Left lung (tissue), 14 donors: ENCODE measurements at places on chromosomes 3 and 15. TPM values are rescaled to one million over a fixed set of nuclear protein-coding genes. Genes with fewer than 3 reads are reported as not detected.
A peak's percentile ranks its signal among the peaks of the same experiment; 100 is the strongest.

GNAI2 gene
- polyA plus RNA-seq, result 276 TPM

TMEM40 gene
- 1.5 TPM for polyA plus RNA-seq

DNA sequence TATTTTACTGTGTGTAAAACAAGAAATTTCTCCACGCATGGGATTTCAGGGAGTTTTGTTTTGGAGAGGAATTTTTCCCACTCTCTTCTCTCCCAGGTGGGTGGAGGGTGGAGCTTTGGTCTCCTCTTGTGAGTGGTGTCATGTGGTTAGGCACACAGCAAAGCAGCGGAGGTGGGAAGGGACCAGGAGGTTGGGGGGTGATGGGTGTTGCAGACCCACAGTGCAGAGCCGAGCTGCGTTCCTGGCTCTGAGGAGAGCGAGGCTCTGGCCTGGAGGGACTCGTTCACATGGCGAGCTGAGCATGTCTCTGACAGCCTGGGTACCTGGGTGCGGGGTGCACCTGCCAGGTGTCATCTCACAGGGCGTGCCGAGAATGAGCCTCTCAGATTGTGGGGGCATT, 87.8 kb downstream of the RYR3 start:
- no peak for DNase-seq

DNA sequence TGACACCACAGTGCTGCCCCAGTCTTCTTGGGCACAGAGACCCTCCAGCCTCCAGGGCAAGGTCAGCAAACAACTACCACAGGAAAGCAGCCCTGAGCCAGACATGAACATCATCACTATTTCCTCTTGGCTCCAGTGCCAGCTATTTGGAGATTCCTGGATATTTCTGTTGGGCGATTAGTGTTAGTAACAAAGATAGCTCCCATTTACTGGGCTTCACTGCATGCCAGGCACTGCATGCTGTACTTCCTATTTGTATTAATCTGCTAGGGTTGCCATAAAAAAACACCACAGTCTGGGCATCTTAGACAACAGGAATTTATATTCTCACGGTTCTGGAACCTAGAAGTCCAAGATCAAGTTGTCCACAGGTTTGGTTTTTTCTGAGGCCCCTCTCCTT, 255.1 kb upstream of the STT3B start:
- no peak for DNase-seq

DNA sequence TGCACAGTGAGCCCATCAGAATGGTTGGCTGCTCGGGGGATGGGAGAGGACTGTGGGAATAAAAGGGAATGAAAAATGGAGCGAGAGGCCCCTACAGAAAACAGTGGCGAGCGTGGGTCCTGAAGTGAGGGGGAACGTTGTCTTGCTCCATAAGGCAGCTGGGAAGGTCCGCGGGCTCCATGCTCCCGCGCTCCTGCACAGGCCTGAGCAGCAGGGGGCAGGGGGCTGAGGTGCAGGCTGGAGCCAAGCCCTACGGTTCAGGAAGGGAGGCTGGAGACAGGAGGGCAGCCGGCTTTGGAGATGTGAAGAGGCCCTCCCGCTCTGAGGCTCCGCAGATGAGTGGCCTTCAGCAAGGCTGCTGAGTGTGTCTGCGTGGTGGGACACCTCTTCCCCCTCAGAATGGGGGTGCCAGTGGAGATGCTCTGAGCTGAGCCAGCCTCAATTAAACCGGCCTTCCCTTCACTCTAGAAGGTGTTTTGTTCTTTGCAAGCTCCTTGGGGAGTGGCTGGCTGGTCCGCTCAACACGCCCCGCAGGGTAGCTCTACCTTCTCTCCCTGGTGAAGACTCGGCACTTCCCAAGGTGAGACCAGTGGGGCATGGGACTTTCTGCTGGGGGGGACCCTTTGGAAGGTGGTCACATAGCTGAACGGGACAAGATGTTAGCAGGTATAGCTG, 208.0 kb downstream of the XXYLT1 start:
- DNase-seq, result no peak

DNA sequence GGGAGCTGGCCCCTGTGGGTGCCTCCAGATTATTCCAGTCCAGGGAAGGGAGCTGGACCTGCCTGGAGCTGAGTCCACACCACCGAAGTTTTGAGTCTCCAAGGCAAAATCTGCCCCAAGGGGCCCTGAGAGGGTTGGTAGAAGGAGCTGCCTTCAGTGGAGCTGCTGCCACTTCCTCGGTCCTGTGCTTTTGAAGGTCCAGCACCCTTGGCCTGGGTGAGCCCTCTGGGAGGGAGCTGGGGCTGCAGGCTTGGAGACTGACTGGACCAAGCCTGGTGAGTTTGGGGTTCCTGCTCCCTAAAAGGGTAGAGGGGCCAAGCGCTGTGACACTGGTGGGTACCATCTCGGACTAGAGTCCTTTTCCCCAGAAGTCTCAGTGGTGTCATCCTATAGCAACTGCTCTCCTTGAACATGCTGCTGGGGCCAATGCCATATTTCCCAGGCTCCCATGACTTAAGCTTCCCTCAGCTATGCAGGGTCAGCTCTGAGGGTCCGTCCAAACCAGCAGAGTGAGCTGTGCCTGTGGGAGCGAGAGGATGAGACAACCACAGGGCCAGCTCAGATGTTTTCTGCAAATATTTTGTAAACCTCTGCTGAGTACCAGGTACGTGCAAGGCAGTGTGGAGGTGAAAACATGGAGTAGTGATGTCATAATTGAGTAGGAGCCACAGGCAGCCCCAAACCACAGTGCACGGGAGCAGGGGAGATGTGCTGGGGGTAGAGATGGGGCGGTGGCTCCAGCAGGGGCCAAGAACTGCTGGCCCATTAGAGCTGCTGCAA, 96.0 kb downstream of the ABHD5 start:
- no peak for DNase-seq

CADPS gene
- 2.3 TPM for polyA plus RNA-seq

- DNase-seq, result no peak
Observed at GRCh38 chr15:69304182-69304545, 5.5 kb downstream of the PAQR5 start.

DNA sequence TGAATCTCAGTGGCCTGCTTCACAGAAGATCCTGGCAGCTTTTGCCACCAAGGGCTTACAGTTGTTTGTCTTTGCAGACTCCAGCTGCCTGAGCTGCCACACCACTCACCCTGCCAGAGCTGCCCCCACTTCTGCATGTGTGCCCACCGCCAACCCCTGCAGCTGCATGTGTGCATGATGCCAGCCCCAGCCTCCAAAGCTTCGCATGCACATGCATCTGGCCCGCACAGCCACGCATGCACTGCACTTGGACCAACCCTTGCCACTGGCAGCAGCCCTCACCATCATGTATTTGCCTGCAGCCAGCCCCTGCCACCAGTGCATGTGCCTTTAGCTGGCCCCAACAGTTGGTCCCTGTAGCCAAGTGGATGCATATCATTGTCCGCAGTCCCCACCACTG, 31.3 kb downstream of the CCDC54 start:
- no peak for DNase-seq

DNA sequence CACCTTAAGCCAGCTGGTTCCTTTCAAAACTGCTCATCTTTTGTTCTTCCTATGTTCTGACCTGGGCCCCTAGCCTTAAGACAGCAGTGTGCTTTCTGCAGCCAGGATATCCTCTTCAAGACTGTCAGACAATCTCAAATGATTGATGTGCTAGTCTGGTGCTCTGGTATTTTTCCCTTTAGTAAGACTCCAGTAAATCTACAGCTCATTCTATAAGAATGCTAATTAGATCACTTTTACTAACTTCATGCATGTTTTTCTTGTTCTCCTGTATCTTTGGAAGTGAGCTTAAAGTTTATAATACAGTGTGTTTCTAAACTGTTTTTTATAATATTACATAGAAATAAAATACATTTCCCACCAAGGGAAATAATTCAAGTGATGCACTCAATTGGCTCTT, 220.9 kb upstream of the NANOGP8 start:
- DNase-seq, result no peak

DNA sequence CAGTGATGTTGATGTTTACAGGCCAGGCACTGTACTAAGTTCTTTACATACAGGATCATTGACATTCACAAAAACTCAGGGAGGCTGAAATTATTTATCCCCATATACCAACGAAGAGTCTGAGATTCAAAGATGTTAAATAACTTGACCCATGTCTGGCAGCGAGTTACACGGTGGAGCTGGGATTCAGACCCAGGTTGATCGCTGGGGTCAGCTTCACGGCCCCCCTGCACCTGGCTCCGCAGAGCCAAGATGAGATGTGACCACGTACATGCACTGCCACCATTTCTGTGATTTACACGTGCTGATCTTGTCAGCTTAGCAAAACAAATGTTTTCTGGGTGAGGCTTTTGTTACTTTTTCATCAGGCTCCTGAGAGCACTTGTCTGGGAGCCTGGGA, 109.8 kb downstream of the EEFSEC start:
- no peak for DNase-seq

DNA sequence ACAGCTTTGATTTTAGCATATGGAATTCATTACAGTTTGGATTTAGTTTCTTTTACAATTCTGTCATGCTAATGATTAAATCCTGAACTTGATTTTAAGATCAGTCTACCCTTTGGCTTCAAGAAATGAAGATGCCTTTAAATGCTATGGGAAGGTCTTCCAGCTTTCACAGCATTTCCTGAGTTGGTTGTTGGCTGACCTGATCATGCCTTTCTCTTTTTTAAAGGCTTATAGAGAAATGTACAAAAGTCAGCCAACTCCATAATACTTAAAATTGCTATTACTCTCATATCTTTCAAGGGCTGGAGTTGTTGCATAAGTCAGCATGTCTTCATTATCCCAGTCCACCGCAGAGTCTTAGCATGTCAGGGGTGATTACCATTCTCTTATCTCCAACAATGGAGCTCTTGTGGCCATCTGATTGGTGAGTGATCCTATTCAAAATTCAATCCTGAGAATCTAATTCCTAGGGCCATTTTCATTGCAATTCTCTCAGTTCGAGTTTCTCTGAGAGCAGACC, 123.8 kb downstream of the GMNC start:
- DNase-seq, result no peak

GRCh38 chr3:52845691-52846431, 11.0 kb upstream of the MUSTN1 start:
- DNase-seq, result no peak

- no peak for DNase-seq
Observed at GRCh38 chr3:8911781-8912180, 51.5 kb downstream of the RAD18 start.

DNA sequence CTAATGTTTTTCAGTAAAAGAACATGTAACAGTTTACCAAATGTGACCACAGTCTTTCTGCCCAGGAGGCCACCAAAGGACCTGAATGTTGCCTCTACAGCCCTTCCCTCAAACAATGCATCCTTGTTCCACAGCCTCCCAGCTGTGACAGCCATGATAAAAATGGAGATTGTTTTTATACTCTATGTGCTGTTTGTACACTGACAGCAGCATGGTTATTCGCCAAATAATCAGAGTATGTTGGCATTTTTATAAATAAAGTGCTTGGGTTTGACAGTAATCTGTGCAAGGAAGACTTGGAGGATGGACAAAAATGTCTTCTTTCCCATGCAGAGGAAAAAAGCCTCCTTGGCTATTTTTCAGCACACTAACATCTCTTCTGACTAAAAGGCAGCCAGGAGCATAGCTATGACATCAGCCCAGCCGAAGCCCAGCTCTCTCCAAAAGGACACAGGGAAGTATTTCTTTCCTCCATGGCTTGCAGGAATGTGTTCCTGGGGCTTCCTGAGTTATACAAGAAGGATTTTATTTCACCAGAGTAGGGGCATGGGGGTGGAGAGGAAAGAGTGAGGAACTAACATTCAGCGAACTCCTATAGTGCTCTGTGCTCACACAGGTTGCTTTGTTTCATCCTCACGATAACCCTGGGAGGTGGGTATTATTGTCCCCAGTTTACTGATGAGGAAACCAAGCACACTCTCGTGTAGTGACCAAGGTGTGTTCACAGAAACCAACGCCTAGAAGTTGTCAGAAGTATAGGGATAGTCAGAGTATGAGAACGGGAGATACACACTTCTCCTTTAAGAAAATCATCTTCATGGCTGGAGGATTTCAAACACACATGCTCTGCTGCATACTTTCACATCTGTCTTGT, 339.7 kb downstream of the MECOM start:
- DNase-seq, result peak; percentile 68

FOXP1 gene
- 141 TPM for polyA plus RNA-seq

- DNase-seq, result no peak
Observed at GRCh38 chr15:87368511-87368910, 888.0 kb downstream of the NTRK3 start.

GRCh38 chr3:24802614-24803013, 308.0 kb upstream of the THRB start:
- no peak for DNase-seq

DNA sequence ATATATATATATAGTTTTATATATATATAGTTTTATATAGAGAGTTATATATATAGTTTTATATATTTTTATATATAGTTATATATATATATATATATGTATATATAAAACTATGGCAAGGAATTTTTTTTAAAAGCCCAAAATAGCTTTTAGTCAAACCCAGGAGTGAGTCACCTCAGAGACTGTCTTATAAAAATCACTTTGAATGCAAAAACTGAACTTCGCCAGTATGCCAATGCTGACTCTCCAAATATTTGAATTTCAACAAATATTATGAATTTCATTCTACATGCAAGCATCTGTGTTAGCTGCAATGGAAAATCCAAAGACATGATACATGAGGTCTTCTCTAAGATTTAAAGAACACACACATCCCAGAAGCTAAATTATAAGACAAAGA, 132.8 kb upstream of the NR2F2 start:
- DNase-seq, result no peak

DNA sequence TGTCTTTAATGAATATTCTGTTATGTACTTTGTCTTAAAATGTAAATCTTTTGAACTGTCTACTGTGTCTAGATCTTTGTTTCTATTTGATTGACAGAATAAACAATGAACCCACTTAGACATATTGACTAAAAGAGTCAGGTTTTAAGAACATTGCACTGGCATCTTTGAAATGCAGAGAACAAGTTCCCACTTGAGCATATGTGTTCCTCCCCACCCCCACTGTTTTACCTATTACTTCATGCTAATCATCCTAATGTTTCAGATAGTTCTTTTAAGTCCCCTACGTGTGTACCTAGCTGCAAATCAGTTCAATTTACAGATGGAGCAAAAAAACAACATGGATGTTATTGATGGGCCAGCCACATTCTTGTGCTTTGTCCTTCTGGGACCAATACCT, 11.7 kb upstream of the TCF12 start:
- DNase-seq, result no peak

DNA sequence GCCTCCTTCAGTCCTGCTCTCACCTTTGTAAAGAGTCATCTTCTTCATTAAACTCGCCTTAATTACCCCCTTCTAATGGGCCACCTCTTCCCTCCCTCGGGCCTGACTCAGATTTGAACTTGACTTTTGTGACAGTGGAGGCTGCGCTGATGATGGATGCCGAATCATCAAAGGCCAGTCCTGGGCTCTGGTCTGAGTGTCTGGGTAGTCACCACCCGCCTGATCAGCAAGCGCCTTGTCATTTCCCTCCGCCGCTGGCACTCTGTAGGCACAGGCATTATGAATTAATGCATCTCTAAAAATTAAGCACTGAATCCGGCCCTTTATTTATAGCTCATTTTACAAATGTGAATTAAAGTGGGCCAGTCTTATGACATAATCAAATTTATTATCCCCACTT, 116.7 kb upstream of the PROK2 start:
- DNase-seq, result no peak
